ENCODE measurements at places on chromosomes 12 and 14.

DNA sequence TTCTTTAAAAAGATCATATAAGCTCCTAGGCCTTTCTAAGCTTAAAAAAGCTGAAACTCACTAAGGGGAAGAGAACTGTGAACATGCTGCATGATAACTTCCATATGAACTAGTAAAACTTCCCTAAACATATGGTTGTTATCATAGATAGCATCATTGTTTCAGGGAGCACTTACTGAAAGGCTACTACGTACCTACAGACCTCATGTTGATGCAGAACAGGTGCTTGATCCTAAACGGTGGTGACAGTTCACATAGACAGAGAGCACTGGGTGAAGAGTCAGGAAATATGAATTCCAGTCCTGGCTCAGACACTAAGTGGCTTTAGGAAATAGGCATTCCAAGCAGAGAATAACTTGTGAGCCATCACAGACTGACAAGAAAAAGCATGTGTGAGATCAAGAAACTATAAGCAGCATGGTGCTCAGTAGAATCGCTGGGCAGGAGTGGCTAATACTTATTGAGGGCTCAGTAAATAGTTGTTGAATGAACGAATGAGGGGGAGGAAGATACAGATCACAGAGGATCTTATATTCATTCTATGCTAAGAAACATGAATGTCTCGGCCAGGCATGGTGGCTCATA, 78.4 kb upstream of the NUDT4 start:
- DNase-seq, result no peak

- DNase-seq, result no peak
Measured at GRCh38 chr14:52650774-52651173, 44.6 kb downstream of the ERO1A start.

DNA sequence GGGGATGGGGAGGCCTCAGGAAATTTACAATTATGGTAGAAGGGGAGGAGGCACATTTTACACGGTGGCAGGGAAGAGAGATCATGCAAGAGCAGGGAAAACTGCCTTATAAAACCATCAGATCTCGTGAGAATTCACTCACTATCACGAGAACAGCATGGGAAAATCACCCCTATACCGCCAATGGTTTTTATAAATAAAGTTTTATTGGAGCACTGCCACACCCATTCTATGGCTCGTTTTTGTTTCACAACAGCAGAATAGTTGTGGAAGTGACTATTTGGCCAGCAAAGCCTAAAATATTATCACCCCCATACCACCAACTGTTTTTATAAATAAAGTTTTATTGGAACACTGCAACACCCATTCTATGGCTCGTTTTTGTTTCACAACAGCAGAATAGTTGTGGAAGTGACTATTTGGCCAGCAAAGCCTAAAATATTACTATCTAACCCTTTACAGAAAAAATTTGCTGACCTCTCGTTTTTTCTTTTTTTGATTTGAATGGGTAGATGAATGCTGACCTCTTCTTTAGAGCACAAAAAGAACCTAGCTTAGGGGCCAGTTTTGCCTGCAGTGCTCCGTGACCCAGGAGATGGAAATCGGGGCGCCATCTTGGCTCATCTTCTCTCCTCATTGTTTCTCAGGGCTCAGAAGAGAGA, 77.3 kb upstream of the RIN3 start:
- DNase-seq, result no peak

DNA sequence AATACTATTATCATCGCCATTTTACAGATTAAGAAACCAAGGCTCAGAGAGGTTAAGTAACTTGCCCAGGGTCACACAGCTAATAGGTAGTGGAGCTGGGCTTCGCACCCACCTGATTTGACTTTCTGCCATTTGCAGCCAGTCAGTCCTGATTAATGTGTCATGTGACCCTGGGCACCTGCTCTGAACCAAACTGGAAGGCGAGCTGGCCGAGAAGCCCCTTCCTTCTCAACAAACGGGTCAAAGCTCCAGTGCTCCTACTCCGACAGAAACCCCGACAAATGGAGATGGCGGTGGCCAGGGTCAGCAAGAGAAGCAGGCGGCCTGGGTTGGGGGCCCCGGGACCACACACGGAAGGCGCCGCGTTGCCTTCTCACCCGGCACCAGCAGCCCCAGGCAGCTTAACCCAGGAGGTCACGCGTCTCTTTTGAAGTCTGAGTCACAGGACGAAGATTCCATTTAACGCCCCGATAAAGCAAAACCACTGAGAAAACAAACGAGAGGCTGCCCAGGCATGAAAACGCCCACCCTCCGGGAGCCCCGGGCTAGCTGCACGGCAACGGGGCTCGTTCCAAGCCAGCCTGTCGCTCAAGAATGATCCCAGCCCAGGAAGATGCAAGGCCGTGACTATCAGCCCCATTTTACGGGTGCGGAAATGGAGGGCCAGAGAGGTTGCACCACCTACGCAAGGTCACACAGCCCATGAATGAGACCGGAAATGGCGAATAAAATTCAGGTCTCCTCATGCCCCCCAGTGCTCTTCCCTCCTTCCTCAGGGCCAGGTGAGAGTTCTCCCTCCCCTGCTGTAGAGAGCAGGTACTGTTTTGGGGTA, 124.8 kb downstream of the SCARB1 start:
- no peak for DNase-seq

DNA sequence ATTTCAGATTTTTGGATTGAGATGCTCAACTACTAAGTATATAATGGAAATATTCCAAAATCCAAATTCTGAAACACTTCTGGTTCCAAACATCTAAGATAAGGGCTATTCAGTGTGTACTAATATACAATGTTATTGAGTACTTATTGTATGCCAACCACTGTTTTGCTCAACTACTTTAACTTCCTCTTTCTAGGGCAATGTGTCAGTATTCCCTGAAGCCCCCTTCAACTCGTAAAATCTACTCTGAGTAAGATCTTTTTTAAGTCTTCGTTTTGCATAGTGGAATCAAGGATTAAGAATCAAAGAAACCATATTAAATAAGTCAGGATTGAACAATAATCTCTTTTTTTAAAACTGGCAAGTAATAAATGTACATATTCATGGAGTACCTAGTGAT, 45.5 kb downstream of the SPATA7 start:
- no peak for DNase-seq

GRCh38 chr14:71163842-71164629, 256.8 kb downstream of the PCNX1 start:
- no peak for DNase-seq

GRCh38 chr14:61643555-61643954, 51.8 kb upstream of the HIF1A start:
- no peak for DNase-seq

- DNase-seq, result no peak
Measured at GRCh38 chr14:77311217-77311616, 9.5 kb downstream of the POMT2 start.

GRCh38 chr12:115926037-115926670, 351.3 kb downstream of the MED13L start:
- no peak for DNase-seq

DNA sequence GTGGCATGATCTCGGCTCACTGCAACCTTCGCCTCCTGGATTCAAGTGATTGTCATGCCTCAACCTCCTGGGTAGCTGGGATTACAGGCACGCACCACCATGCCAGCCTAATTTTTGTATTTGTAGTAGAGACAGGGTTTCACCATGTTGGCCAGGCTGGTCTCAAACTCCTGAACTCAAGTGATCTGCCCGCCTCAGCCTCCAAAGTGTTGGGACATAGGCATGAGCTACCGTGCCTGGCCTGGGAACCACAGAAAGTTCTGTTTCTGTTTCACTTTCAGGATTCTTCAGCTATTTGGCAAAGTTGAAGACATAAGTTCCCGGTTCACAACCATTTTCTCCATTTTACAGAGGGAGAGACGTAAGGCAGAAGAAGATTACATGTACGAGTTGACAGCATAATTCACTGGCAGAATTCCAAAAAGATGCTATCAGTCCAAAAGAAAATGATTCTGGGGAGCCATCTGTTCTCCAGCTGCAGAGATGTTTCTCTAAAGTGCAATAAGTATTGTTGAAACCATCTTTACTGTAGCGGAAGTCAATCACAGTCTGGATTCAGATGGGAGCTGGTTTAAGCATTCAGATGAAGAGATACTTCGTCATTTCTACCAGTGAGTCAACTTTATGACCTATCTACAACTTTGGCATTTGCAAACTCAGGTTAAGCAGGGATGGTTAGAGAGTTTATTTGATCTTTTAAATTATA, 8.1 kb upstream of the RNF34 start:
- no peak for DNase-seq

GRCh38 chr12:112409064-112409905, at the start of gene RPL6:
TSS of gene RPL6 (minus strand) at chr12:112409605. CDS start at chr12:112408656, 949 bp downstream.
- DNase-seq, result peak; percentile 72

DNA sequence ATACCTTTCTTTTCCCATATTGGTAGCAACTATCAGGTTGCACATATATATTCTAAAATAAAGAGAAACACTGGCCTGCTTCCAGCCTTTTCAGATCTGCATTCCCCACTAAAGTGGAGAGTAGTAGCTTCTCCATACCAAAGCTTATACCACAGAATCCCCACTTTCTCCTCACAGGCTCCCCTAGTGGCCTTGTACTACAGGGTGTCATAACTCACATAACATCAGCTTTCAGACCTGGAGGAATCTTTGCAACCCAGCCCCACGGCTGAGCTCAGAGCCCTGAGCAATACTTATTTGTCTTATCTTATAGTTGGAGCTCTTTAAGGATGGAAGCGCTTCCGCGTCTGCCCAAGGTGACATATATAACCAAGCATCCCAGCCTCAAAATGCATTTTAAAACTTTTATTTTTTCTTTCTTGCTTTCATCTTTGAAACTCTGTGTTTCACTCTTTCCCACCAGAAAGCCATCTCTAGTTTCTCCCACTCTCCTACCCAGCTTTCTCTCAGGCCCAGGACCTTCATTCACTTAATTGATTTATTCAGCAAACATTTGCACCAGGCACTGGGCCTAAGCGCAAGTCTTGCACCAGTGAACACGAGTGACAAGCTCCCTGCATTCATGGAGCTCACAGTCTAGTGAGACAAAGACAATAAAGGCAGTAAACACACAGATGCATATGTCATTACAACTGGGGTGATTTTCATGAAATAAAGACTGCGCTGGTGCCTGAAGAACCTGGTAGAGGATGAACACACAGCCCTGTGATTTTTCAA, 254.7 kb downstream of the IPO8 start:
- DNase-seq, result no peak

DNA sequence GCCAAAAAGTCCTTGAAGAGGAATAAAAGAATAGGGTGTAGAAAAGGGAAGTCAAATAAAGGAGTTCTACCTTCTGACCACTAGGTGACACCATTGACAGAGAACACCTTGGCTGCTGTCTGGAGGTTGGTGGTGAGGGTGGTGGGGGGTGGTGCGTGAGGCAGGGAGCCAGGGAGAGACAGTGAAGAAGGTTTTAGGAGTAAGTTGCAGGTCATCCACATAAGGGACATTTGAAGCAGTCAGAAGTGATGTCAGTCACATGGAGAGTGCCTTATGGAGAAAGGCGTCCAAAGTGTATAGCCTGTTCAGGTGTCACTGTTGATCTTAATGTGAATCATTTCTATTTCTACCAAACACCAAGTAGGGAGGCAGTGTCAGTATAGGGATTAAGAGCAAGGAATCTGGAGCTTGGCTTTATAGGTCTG, 279.3 kb upstream of the DDHD1 start:
- DNase-seq, result peak; percentile 63

Data from NCI-H1417 treated with DMSO at 0.1 percent for 48 hours (cell line).